ENCODE measurements at places on chromosomes 6 and 20.

DNA sequence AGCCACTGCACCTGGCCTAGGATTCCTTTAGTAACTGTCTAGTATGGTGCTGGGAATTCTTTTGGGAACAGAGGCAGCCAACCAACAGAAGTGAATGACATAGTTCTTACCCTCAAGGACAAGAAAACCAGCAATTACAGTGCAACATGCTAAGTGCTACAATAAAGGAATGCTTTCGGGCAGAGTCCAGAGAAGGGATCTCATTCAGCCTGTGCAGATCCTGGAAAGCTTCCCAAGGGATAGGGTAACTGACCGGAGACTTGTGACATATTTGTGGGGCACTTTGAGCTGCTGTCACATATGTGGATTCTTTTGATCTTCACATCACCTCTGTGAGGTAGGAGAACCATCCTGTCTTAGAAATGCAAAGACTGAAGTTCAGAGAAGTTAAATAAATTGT lies 46.8 kb downstream of the C6orf15 start:
- DNase-seq: no peak

GRCh38 chr20:16541226-16541625 lies 32.0 kb downstream of the KIF16B start:
- DNase-seq: no peak

DNA sequence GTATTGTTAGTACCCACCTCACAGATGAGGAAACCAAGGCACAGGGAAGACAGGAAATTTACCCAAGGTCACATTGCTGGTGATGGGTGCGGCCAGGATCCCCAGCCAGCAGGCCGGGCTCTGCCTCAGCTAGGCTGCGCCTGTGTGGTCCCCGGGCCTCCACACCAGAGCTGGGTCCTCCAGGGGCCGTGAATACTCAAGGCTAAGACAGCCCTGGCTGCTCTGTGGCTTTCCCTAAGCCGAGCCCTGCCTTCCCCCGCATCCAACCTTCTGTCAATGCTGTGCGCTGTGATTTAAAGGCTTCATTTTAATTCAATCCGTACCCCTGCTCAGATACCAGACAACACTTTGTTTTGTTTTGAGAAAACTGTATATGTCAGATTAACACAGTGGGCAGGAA lies 246.7 kb downstream of the TTLL2 start:
- no peak for DNase-seq

- DNase-seq: no peak
These were observed 148.2 kb downstream of the LAMA2 start for GRCh38 chr6:129031051-129031599.
